ENCODE measurements at places on chromosomes 6 and 20.

DNA sequence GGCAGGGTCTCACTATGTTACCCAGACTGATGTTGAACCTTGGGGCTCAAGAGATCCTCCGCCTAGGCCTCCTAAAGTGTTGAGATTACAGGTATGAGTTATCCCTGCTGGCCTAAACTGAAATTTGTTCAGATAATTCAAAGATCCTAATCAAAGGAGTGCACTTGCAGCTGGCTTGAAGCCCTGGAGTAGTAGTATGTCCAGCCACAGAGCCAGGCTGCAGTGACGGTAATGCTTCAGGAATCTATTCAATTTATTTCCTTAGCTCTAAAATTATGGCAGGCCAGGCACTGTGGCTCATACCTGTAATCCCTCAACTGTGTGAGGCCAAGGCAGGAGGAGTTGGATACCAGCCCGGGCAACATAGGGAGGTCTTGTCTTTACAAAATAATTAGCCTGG lies 1.4 kb upstream of the DDX43 start:
- DNase-seq: peak; percentile 37

GRCh38 chr6:94862112-94862511 lies 715.2 kb upstream of the MANEA start:
- no peak for DNase-seq

DNA sequence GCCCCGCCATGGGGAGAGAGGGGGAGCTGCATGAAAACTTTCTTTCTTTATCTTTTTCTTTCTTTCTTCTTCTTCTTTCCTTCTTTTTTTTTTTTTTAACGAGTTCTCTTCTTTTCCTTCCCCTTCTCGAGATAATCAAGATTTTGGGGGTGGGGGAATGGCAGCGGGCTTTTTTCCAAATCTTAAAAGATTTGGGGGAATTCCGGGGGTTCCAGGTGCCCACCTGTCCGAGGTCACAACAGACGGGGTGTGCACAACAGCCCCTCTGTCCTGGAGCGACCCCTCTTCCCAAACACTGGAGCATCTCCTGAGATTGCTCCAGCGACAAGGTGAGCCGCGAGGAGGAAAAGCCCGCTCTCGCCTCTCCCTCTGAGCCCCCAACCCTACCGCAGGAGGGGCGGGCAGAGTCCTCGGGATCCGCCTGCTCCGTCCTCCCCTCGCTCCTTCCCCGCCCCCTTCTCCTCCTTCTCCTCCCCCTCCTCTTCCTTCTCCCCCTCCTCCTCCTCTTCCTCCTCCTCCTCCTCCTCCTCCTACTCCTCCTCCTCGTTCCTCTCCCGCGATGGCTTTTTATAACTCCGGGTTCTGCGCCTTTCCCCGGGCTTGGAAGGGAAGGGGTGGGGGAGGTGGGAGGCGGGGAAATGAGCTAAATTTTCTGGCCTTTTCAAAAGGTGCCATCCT lies 689 bp upstream of the KCNB1 start:
- no peak for DNase-seq

DNA sequence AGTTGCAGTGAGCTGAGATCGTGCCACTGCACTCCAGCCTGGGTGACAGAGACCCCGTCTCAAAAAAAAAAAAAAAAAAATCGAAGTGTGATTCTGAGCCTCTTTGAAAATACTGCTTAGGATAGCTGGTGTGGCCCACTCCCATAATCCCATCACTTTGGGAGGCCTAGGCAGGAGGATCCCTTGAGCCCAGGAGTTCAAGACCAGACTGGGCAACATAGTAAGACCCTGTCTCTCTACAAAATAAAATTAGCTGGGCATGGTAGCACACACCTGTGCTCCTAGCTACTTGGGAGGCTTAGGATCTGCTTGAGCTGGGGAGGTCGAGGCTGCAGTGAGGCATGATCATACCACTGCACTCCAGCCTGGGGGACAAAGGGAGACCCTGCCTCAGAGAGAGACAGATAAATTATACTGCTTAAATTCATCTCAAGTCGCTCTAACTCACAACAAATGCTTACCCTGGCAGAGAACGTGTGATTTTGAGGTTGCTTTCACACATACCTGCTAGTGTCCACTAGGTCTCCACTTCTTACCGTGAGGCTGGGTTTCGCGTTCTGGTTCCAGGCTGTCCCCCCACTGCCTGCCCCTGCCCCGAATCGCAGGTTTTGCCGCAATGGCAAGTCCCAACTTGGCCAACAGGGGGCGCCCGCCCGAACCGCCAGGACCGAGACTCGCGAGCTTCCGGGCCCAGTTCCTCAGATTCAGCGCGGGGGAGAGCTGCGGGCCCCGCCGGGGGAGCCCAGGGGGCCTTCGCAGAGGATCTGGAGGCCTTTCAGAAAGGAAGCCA lies 12.3 kb upstream of the TMC2 start:
- DNase-seq: peak; percentile 74

GRCh38 chr6:135722190-135722589 lies 129.3 kb upstream of the PDE7B start:
- peak; percentile 53 for DNase-seq

DNA sequence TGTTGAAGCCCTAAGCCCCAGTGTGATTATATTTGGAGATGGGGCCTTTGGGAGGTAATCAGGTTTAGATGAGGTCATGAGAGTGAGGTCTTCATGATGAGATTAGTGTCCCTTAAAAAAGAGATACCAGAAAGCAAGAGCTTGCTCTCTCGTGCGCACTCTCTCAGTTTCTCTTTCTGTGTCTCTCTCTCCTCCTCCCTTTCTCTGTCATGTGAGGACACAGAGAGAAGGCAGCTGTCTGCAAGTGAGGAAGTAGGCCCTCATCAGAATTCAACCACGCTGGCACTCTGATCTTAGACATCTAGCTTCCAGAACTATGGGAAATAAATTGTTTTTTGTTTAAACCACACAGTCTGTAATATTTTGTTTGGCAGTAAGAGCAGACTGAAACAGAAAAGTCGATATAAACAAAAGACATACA lies 180.5 kb downstream of the IBTK start:
- DNase-seq: no peak

DNA sequence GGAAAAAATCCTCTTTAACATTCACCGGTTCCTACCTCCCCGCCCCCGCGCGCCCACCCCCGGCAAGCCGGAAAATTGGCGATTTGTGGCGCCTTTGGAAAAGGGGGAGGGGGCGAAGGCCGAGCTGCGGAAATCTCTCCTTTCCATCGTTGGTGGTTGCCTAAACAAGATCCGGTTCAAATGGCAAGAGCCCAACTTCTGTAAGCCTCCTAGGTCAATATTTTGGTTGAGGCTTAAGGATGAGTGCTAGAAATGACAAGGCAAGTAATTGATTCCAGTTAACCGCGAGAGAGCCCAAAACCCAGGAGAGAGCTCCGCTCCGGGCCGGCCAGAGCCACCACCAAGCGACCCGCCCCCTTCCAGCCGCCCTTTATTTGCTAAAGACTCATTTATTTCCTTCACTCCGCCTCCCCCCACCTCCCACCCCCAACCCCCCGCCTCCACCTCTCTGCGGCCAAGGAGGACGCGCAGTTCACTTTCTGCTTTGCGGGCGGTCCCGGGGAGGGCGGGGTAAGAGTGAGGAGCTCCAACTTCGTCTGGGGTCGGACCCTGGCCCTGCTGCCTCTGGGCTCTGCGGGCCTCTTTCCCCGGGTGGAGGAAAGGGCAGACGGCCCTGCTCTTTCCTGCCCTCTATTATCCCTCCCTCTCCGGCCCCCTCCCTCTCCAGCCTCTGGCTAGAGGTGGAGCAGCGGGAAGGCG lies 838 bp upstream of the NKX2-2 start:
- DNase-seq: no peak

- DNase-seq: no peak
Observed at GRCh38 chr6:112243861-112244827, 10.2 kb downstream of the LAMA4 start.

DNA sequence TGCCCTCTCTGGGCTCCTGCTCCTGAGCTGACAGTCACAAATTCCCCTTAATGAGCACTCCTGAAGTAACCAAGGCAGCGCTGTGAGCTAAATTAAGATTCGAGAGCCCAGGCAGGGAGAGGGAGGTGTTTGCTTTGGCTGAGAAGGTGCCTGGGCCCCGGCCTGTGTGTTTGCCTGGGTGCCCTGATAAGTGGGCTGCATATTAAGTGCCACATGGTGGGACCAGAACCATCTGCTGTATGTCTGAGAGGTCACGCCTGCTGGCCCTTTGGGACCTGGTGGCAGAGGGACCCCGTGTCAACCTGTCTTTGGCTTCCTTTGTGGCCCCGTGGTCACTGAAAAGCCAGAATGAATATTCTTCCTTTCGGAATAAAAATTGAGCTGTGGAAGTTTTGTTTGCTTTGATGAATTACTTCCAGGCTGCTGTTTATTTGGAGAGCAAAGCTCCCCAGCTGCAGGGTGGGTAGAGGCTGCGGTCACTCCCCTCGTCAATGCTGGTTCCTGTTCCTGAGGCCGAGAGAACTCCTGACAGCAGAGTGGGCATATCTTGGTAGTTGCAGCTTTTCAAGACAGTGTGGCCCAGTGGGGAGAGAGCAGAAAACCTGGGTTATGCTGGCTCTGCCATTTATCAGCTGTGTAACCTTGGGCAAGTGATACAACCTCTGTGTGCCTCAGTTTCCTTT lies 17.5 kb upstream of the KCNK16 start:
- no peak for DNase-seq

GRCh38 chr20:3090565-3090964 lies 6.0 kb upstream of the AVP start:
- no peak for DNase-seq

DNA sequence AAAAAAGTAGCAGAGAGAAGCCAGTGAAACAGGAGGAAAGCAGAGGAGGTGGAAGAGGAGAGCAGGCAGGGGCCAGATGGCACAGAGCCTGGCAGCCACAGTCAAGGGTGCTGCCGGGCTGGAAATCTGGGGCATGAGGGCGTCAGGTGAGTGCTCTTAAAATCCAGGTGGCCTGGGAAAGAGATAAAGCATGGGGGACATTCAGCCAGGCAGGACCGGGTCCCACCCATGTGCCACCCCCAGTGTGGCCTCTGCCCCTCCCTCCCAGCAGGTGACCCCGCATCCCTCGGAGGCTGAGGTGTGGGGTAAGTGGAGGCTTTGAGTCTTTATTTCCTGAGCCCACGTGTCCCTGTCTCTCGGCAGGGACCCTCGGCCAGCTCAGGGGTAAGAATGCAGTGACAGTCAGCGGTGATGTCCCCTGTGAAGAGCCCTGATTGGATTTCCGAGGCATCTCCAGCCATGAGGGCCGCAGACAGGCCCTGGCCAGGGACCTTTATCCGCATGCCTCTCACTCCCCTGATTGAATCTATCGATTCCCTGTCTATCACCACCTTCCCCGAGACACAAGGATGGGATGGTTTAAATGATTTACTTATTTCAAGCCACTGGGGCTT lies 33.8 kb upstream of the SULF2 start:
- no peak for DNase-seq

DNA sequence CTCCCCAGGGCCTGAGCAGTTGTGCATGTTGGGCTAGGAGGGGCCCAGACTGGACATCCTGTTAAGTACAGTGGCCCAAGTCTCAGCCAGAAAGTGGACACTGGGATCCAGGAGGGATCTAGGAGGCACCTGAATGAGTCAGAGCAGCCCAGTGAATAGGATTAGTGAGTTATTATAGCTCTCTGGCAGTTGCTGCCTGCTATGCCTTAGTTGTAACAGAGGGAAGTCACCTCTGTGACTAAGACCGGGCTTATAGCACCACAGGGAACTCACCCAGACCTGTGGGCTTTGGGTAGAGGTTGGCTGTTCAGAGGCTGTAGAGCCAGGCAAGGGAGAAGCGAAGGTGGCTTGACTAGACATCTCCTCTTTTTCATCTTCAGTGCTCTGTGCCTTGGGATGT lies 39.0 kb upstream of the AAR2 start:
- no peak for DNase-seq

- peak; percentile 72 for DNase-seq
Observed at GRCh38 chr20:46027245-46027853, 1.7 kb upstream of the SLC12A5 start.

GRCh38 chr6:66948106-66948505 lies 1241.1 kb upstream of the EYS start:
- no peak for DNase-seq

DNA sequence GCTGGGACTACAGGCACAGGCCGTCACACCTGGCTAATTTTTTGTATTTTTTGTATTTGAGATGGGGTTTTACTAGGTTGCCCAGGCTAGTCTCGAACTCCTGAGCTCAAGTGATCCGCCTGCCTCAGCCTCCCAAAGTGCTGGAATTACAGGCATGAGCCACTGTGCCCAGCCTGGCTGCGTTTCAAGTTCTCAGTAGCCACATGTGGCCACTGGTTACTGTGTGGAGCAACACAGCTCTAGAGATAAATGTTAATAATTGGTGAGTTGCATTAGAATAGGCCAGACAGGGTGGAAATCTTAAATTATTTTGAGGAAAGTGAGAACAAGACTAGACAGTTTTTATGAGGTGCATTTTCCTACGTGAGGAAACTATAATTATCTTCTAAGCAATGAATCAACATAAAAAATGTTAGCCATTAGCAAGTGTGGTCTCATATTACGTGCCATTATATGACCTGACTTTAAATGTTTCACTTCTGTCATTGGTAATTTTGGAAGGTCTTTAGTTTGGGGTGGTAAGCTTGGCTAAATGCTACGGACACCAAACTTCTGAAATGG lies 129.6 kb downstream of the PLEKHG1 start:
- no peak for DNase-seq
